Osteoblast (primary cell): ENCODE measurements at places on chromosomes 2 and 18. TPM values are rescaled to one million over a fixed set of nuclear protein-coding genes. Genes with fewer than 3 reads are reported as not detected.
A peak's percentile ranks its signal among the peaks of the same experiment; 100 is the strongest.

MBOAT2 gene
- total RNA-seq: 54.3 and 56.6 TPM in 2 replicates

SFT2D3 gene
- total RNA-seq: 5.8 and 6.5 TPM in 2 replicates

REG3A gene
- total RNA-seq: not detected in 2 replicates

OR6B2 gene
- not detected in 2 replicates for total RNA-seq

DNA sequence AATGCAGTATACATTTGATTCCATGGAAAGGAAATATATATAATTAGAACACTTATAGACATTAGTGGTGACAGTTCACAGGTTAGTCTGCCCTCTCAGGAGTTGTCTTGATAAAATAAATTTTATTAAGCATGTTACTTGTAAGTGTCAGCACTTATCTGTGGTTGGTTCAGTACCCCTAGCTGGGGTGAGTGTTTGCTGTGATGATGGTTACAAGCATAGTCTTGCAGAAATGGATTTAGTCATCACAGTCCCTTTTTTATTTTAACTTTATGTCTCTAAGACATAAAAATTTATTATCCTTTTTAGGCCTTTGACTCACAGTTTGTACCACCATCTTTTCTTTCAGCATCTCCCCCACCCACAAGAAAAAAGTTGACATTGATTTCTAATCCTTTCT is 52.1 kb downstream of the NCK2 start:
- H3K36me3 ChIP-seq: no peaks in the 10 kb centered on the region
- peak; percentile 79 for DNase-seq
- H3K4me3 ChIP-seq: no peak overlapping the region
- H3K27ac ChIP-seq: peak overlapping the region; percentile 30

GRCh38 chr2:19757586-19757985 is 144.2 kb downstream of the TTC32 start:
- peaks cover 6% of the 10 kb centered on the region for H3K4me1 ChIP-seq
- no peak overlapping the region for H3K27ac ChIP-seq
- DNase-seq: no peak
- H3K27me3 ChIP-seq: no peaks in the 10 kb centered on the region
- no peak overlapping the region for H3K4me3 ChIP-seq

- no peaks in the 10 kb centered on the region for H3K27me3 ChIP-seq
- DNase-seq: peak; percentile 9
- no peak overlapping the region for H3K4me3 ChIP-seq
- no peak overlapping the region for H3K27ac ChIP-seq
- peaks cover 30% of the 10 kb centered on the region for H3K4me1 ChIP-seq
- H3K36me3 ChIP-seq: no peaks in the 10 kb centered on the region
These were observed 17.5 kb downstream of the IGFBP2 start for GRCh38 chr2:216650626-216651257.

GRCh38 chr2:118786746-118787145 is 60.7 kb downstream of the EN1 start:
- no peaks in the 10 kb centered on the region for H3K4me1 ChIP-seq
- DNase-seq: peak; percentile 38
- no peak overlapping the region for H3K4me3 ChIP-seq
- H3K27ac ChIP-seq: no peak overlapping the region
- H3K36me3 ChIP-seq: no peaks in the 10 kb centered on the region
- no peaks in the 10 kb centered on the region for H3K27me3 ChIP-seq

GRCh38 chr2:15993232-15993610 is 52.9 kb downstream of the MYCN start:
- H3K27me3 ChIP-seq: no peaks in the 10 kb centered on the region
- no peak overlapping the region for H3K27ac ChIP-seq
- H3K4me3 ChIP-seq: no peak overlapping the region
- no peaks in the 10 kb centered on the region for H3K4me1 ChIP-seq
- no peak for DNase-seq

GRCh38 chr18:30106356-30106755 is 936.2 kb downstream of the DSC3 start:
- no peaks in the 10 kb centered on the region for H3K27me3 ChIP-seq
- H3K4me1 ChIP-seq: no peaks in the 10 kb centered on the region
- DNase-seq: no peak
- H3K27ac ChIP-seq: no peak overlapping the region
- H3K36me3 ChIP-seq: no peaks in the 10 kb centered on the region
- no peak overlapping the region for H3K4me3 ChIP-seq

DNA sequence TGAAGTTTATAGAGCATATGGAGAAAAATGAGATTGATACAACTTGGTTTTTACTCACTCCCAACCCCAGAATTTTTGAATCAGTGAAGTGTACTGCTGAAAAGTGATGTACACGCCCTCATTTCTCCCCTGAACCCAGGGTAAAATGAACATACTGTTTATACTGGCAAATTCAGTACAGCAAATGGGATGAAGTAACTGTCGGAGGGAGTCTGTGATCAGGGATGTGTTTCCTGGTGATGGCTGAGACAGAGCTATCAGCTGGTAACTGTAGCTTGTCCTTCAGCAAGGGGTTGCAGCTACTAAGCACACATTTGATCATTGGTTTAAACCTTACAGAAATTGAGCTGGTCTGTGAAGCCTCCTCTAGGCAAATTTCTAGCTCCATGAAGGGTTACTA is 191.6 kb downstream of the PTPRM start:
- H3K27me3 ChIP-seq: no peaks in the 10 kb centered on the region
- no peak overlapping the region for H3K27ac ChIP-seq
- no peak for DNase-seq
- H3K4me1 ChIP-seq: peaks cover 34% of the 10 kb centered on the region
- no peak overlapping the region for H3K4me3 ChIP-seq

DNA sequence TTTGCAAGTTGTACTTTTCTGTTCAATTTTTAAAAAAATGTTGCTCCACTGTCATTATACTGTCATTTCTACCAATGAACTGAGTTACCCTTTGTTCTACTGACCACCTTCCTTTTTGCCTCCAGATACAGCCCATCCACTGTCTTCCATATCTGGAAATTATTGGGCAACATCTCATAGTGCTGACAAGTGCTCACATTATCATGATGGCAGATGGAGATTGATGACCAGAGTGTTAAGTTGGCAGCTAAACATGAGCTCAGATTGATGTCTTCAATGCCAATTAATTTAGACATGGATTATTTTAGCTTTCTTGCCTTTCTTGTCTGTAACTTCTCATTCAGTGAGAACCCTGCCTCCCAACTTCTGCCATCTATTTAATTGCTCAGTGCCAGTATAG is 76.6 kb downstream of the KIAA1328 start:
- H3K27me3 ChIP-seq: no peaks in the 10 kb centered on the region
- peaks cover 15% of the 10 kb centered on the region for H3K4me1 ChIP-seq
- H3K36me3 ChIP-seq: no peaks in the 10 kb centered on the region
- no peak for DNase-seq
- H3K27ac ChIP-seq: no peak overlapping the region

DNA sequence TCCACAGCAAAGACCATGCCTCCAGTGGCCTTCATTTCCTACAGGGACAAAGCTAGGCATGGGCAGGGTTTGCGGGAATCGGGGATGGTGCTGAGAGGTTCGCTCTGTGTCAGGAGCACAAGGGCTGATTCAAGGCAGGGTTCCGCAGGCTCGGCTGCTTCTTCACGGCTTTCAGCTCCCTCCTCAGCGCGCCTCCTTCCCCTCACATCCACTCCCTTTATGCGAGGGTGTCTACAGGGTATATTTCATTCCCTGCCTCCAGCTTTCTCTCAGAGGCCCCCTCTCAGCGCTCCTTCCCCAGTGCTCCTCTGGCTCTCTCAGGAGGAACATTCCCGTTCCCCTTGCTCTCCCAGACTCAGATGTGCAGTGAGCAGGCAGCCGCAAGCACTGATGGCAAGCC is 78.7 kb upstream of the ASB18 start:
- H3K36me3 ChIP-seq: no peaks in the 10 kb centered on the region
- no peaks in the 10 kb centered on the region for H3K4me1 ChIP-seq
- no peak for DNase-seq
- no peaks in the 10 kb centered on the region for H3K27me3 ChIP-seq
